B cell (primary cell): ENCODE measurements at places on chromosomes 16 and 17.

DNA sequence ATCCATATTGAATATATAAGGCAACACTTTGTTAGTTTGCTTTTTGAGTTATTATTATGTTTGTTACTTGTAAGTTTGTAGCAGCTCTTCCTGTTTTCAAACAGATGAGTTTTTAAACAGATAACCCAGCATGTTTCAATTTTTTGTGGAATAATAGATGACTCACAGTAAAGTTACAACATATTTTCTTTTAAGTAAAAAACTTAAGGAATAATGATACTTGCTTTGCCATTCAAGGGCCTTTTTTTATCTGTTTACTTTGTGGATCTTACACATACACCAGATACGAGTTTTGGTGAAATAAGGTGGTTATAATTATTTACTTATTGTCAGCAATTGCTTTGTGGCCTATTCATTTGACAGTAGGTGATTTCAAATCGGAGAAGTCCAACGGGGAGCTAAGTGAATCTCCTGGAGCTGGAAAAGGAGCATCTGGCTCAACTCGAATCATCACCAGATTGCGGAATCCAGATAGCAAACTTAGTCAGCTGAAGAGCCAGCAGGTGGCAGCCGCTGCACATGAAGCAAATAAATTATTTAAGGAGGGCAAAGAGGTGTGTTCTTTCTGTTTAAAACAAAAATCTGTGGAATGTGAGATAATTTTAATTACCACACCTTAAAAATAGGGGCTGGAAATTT is 66.3 kb downstream of the BPTF start:
- no peak overlapping the region for H3K4me3 ChIP-seq
- no peaks in the 10 kb centered on the region for H3K27me3 ChIP-seq
- H3K4me1 ChIP-seq = no peaks in the 10 kb centered on the region
- H3K36me3 ChIP-seq = peaks cover 64% of the 10 kb centered on the region
- H3K27ac ChIP-seq = no peak overlapping the region

DNA sequence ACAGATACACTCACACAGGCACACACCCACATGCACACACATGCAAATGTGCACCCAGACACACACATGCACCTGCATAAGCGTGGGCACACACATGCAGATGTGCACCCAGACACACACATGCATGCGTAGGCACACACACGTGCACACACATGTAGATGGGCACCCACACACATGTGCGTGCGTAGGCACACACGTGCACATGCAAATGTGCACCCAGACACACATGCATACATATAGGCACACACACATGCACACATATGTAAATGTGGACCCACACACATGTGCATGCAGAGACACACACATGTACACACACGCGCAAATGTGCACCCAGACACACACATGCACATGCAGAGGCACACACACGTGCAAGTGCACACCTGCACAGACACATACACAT is 60.3 kb downstream of the MRM1 start:
- H3K27ac ChIP-seq = no peak overlapping the region
- no peak overlapping the region for H3K4me3 ChIP-seq
- peaks cover 8% of the 10 kb centered on the region for H3K4me1 ChIP-seq
- H3K36me3 ChIP-seq = no peaks in the 10 kb centered on the region
- DNase-seq = no peak
- no peaks in the 10 kb centered on the region for H3K27me3 ChIP-seq

- H3K4me3 ChIP-seq = no peak overlapping the region
- H3K36me3 ChIP-seq = no peaks in the 10 kb centered on the region
These were observed 246.2 kb downstream of the KATNIP start for GRCh38 chr16:27795992-27796614.

DNA sequence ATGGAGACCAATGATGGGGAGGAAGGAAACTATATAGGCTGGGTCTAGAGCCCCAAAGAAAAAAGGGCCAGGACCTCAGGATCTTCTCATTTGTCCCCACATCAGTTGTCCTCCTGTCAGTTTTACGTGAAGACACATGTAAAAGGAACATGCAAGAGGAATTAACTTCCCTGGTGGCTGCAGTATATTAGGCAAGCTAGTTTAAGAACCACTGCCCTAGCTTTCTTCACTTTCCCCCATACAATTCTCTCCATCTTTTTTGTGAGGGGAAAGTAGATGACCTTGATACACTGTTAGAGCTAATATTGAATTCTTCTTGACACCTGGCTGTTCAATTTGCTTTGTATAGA is 2.3 kb downstream of the MAP3K3 start:
- peaks cover 18% of the 10 kb centered on the region for H3K4me1 ChIP-seq
- H3K4me3 ChIP-seq = no peak overlapping the region
- H3K27ac ChIP-seq = no peak overlapping the region
- no peaks in the 10 kb centered on the region for H3K36me3 ChIP-seq
- DNase-seq = no peak
- H3K27me3 ChIP-seq = no peaks in the 10 kb centered on the region

DNA sequence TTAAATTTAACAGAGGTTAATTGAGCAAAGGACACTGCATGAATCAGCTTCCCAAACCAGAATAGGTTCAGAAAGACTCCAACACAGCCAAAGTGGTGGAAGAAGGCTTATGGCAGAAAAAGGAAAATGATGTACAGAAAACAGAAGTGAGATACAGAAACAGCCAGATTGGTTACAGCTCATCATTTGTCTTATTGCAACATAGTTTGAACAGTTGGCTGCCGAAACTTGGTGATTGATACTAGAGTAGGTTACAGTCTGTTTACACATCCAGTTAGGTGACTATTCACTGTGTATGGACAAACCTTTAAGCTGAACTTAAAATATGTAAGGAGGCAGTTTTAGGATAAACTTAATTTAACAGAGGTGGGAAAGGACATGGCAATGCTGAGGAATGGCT is 18.3 kb downstream of the TMEM100 start:
- H3K36me3 ChIP-seq = no peaks in the 10 kb centered on the region
- no peak overlapping the region for H3K27ac ChIP-seq
- no peak for DNase-seq

GRCh38 chr17:1727876-1728630 is 3.5 kb downstream of the WDR81 start:
- peaks cover 44% of the 10 kb centered on the region for H3K4me1 ChIP-seq
- no peaks in the 10 kb centered on the region for H3K27me3 ChIP-seq
- no peak overlapping the region for H3K4me3 ChIP-seq
- no peak for DNase-seq
- H3K36me3 ChIP-seq = peaks cover 35% of the 10 kb centered on the region
- no peak overlapping the region for H3K27ac ChIP-seq

GRCh38 chr16:49051576-49051975 is 230.1 kb downstream of the CBLN1 start:
- H3K27ac ChIP-seq = no peak overlapping the region
- H3K27me3 ChIP-seq = no peaks in the 10 kb centered on the region
- H3K36me3 ChIP-seq = no peaks in the 10 kb centered on the region
- no peaks in the 10 kb centered on the region for H3K4me1 ChIP-seq

GRCh38 chr16:87897521-87898505 is 28.5 kb upstream of the SLC7A5 start:
- no peak for DNase-seq
- no peak overlapping the region for H3K4me3 ChIP-seq
- no peaks in the 10 kb centered on the region for H3K36me3 ChIP-seq
- peaks cover 8% of the 10 kb centered on the region for H3K4me1 ChIP-seq
- no peak overlapping the region for H3K27ac ChIP-seq
- H3K27me3 ChIP-seq = peaks cover 4% of the 10 kb centered on the region
